NCI-H2107 (cell line): ENCODE measurements at places on chromosomes 4 and X.

GRCh38 chr4:65658117-65658516, 12.2 kb downstream of the EPHA5 start:
- peak; percentile 10 for DNase-seq

GRCh38 chr4:146371812-146372211, 149.9 kb downstream of the SLC10A7 start:
- DNase-seq: no peak

DNA sequence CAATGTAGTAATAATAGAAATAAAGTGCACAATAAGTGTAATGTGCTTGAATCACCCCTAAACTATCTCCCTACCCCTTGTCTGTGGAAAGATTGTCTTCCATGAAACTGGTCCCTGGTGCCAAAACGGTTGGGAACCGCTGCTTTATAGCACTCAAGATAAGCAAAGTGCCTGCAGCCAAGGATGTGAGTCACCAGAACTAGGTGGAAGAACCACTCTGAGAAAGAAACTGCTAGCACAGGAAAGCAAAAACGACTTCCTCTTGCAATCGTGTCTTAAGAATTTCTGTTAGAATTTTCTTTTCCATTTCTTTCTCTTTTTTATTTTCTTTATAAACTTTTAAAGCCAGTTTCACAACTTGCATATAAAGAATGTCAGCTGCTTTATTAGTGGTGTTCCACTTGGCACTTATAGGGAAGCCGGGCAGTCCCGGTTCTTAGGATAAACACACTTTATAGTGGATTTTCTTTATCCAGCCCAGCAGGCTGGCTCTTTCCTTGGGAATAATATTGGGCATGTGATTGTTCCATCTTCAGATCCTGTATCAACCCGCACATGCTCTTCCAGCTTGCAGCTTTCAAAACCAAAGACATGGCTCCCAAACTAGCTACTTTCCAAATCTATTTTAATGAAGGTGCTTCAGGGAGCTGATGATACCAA, 32.3 kb upstream of the CXCL8 start:
- no peak for DNase-seq

GRCh38 chr4:148200960-148201359, 241.3 kb downstream of the NR3C2 start:
- DNase-seq: no peak

DNA sequence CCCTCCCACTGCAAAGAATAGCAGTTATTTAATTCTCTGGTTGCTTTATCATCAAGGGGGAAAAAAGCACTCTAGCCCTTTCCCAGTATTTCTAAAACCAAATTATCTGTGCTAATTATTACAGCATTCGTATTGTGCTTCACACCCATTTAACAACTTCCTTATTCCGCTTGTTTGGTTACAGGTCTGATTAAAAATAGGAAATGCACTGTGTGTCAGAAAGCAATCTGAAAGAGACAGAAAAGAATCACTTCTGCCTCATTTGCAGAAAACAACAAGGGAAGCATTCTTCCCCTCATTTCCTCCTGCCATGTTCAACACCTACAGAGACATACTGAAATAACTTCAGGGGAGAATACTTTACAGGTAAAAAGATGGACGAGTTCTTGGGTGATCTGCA, 114.9 kb upstream of the MAP3K15 start:
- no peak for DNase-seq

GRCh38 chr4:58587856-58588255, 1477.7 kb upstream of the IGFBP7 start:
- DNase-seq: no peak

DNA sequence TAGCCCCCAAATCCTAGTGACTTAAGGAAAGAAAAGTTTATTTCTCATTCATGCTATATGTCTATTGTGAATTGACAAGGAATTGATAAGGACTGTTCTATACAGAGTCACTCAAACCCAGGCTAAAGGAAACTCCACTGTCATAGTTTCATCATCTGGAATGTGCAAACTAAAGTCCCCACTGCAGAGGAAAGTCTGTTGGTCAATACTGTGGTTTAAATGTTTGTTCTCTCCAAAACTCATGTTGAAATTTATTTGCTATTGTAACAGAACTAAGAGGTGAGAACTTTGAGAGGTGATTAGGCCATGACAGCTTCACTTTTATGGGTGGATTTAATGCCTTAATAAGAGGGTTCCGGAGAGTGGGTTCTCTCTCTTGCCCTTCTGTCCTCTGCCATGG, 149.6 kb downstream of the COX18 start:
- DNase-seq: no peak

GRCh38 chr4:88573995-88574394, 18.3 kb upstream of the HERC3 start:
- no peak for DNase-seq

DNA sequence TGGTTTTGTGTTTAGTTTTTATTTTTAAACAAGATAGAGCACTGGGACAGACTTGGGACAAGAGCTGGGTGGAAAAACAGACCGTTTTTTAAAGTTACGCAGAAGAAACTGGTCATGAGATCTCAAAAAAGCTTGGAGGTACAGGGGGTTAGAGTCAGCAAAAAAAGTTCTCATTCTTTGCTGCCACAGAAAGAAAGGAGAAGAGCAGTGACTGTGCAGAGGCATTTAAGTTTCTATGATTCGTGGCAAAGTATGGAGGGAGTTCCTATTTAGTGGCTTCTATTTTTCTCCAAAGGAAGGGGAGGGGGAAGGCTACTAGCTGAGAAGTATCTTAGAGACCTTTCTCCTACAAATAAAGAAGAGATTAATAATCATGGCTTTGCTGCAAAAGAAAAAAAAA, 68.3 kb downstream of the MANBA start:
- DNase-seq: no peak

GRCh38 chr4:80931631-80932081, 98.9 kb upstream of the BMP3 start:
- no peak for DNase-seq

- DNase-seq: no peak
These were observed 21.8 kb upstream of the P2RY10 start for GRCh38 chrX:78923198-78924015.

GRCh38 chr4:88010966-88011365, 3.5 kb downstream of the PKD2 start:
- DNase-seq: no peak

- no peak for DNase-seq
These were observed 6.7 kb upstream of the TEX13D start for GRCh38 chrX:124325732-124326131.

DNA sequence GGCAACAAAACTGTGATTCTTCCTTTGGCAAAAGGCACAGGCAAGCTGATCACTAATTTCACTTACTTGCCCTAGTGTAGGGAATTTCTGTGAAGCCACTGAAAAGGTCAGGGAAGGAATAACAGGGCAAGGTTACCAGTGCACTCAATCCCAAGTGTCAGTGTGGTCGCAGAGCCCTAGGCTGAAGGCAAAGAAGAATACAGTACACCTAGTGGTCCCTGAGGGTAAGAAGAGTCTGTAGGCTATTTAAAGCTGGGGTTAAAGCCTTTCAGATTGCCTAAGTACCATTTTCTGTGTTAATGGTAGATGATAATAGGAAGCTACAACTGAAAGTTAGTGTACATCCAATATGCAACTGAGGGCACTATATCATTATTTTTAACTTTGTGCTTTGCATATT, 173.6 kb upstream of the NRK start:
- no peak for DNase-seq

DNA sequence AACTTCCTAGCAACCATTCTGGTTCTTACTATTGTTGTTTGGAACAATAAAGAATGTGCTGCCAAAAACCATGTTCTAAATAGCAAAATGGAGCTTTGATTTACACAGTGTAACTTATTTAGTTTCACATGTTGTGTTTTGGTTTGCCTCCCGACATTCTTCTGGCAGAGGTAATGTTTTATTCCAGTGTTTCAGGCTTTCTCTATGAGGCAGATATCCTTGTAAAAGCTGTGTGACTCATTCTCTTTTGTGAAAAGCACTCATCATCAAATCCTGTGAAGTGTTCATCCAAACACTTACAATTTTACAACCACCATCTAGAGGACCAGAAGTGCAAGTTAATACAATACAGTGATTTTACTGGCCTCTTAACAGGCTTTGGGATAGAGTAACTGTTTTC, 219.0 kb upstream of the GIMD1 start:
- DNase-seq: no peak

DNA sequence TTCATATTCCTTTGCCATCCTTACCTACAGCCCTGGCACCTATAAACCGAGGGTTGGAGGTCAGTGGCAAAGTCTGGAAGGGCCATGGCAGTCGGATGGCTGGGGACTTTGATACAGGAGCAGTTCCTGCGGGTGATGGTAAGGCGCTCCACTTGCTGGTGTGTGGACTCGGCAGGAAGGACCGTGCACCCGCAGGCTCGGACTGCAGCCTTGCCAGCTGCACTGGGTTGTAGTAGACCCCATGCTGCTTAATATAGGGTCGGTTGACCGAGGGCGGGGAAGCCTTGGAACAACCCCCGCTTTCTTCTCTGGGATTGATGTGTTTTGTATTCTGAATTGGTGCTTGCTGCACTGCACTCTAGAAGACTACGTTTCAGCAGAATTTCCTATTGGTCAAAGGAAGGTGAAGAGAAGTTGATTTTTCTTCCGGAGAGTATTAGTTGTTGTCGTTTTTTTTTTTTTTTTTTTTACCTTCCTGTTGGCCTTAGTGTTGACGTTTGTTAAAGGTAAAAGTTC, 638 bp downstream of the BLTP1 start:
- no peak for DNase-seq

GRCh38 chr4:83207497-83208101, 77.0 kb downstream of the COQ2 start:
- DNase-seq: no peak

- DNase-seq: no peak
These were observed 21.8 kb downstream of the SPANXC start for GRCh38 chrX:141220342-141221008.

DNA sequence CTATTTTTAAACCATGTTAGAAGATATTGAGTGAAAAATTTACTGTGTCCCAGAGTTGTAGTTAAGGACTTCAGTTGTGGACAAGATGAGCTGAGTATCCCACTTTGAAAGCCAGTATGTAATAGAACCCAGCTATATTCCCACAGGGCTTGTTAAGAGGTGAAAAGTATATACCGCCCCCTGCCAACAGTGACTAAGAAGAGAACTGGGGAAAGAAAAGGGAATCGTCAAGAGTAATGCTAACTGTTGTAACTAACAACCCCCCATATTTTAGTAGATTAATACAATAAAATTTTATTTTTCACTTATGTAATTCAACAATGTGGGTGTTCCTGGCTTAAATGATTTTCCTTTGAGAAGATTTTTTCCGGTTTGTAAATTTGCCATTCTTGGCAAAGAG, 250.4 kb upstream of the GIMD1 start:
- no peak for DNase-seq
